ENCODE measurements at places on chromosomes 5 and 9.

DNA sequence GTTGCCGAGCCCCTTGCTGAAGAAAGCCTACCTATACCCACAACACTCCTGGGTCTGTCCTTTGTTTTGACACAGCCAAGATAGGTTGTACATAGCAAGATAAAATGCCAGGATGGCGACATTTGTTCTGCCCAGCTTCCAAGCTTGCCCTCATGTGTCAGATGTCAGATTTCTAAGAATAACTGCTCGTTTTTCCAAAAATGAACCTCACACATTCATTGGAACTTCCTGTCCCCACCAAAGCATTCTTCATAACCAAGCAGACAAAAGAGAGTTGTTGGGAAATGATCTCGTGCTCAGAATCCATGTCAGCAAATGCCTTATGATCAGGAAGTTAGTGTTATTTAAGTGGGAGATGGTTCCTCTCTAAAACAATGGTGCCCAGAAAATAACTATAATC lies 210.1 kb downstream of the ZNF608 start:
- no peak for DNase-seq

DNA sequence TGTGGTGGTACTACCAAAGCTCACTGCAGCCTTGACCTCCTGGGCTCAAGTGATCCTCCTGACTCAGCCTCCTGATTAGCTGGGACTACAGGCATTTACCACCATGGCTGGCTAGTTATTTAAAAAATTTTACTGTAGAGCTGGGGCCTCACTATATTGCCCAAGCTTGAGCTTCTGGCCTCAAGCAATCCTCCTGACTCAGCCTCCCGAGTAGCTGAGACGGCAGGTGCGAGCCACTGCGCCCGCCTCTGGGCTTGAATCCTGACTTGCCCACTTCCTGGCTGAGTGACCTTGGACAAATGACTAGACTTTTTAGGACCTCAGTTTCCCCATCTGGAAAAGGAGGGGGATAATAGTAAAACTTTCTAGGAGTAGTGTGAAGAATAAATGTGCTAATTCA lies 32.1 kb downstream of the NCS1 start:
- DNase-seq = no peak

DNA sequence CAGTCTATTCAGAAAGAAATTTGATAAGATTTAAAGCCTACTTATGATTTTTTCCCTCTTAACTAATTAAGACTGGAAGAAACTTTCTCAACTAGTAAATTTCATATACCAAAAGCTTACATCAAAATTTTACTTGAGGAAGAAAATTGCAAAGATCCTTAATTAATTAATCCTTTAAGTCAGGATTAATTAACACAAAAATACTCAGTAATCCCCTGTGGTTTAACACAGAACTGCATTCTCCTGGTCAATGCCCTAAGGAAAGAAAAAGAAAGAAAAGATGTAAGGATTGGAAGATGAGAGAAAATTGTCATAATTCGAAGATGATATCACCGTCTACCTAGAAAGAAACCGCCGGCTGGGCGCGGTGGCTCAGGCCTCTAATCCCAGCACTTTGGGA lies 17.3 kb upstream of the RUFY1 start:
- DNase-seq = no peak

DNA sequence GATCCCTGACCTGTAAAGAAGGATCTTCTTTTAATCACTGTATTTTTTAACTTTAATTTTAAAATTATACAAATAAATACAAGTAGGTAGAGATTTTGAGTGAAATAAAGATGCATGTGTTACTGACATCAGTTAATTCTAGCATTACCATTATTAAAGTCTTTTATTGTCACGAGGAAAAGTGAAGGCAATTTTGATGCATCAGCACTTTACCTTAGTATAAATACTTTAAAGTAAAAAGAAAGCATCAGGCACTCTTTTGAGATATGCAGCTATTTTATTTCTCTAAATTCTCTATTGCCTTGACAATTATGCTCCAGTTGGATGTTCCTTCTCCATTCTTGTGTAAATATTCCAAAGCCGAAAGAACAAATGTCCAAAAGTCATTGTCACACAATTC lies 4.6 kb downstream of the HTR1A start:
- DNase-seq = no peak

DNA sequence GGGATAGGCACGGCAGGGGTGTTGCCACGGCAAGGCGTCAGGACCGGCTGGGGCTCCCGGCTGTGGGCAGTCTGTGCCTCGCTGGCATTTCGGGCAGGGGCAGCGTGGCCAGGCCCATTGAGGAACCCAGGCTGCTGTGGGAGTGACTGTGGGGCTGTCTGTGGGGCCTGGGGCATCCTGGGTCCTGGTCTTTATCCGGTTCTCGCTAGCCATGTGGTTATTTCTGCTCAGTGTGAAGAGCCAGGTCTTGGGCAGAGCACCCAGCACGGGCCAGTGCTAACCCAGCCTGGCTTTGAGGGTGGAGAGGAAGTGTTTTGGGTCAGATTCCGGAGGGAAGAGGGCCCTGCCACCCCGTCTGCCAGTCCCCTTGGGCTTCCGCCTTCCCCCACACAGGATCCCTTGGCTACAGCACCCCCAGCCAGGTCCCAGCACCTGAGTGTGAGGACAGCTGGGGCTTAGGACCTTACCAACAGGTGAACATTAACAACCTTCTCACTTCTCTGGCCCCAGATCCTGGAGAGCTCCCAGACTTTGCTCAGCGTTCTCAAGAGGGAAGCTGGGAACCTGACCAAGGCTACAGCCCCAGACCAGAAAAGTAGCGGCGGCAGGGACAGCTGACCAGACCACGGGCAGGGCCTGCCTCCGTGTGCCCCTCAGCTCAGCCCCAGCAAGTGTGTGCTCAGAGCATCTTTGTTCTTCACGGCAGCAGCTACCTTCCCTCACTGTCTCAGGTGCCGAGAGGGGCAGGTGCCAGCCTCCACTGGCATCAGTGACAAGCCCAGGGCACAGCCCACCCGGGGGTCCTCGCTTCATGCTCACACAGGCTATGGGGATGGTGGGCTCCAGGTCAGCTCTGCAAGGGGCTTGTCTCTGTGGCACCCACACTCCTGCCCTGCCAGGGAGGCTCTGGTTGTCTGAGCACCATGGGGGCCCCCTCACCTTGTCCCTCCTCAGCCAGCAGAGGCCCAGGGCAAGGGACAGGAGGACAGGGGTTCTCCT lies 1.1 kb downstream of the SSNA1 start:
- no peak for DNase-seq

- DNase-seq = no peak
These were observed 151.8 kb upstream of the MSX2 start for GRCh38 chr5:174572591-174572990.

DNA sequence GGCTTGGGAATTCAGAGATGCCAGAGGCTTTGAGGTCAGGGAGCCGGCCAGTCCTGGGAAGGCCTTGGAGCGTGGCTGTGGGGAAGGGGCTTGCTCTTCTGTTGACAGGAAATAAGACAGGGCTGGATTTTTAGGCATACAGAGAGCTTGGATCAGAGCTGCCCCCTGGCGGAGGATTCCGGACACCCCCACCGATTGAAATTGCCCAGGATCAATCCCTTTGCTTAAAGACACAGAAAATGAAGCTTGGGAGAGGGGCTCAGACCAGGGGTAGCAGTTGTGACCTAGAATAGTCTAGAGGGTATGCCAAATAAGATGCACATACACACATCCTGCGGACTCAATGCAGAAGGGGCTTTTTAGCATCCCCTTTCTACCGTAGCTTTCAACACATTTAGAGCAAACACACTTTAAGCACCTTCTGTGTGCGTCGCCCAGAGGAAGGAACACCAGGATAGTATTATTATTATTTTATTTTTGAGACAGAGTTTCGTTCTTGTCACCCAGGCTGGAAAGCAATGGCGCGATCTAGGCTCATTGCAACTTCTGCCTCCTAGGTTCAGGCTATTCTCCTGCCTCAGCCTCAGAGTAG lies 1.7 kb upstream of the NTMT1 start:
- DNase-seq = no peak

GRCh38 chr5:115785381-115786065 lies 30.9 kb downstream of the CDO1 start:
- no peak for DNase-seq

DNA sequence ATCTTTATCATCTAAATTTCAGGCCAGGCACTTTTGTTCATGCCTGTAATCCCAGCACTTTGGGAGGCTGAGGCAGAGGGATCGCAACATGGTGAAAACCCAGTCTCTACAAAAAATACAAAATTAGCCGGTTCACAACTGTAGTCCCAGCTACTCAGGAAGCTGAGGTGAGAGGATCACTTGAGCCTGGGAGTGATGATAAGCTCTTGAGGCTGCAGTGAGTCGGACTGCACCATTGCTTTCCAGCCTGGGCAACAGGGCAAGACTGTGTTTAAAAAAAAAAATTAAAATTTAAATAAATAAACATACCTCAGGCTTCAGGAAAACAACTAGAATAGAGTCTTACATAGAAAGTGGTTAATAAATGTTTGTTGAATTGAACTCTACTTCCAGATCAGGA lies 147.4 kb downstream of the AGTPBP1 start:
- DNase-seq = no peak

DNA sequence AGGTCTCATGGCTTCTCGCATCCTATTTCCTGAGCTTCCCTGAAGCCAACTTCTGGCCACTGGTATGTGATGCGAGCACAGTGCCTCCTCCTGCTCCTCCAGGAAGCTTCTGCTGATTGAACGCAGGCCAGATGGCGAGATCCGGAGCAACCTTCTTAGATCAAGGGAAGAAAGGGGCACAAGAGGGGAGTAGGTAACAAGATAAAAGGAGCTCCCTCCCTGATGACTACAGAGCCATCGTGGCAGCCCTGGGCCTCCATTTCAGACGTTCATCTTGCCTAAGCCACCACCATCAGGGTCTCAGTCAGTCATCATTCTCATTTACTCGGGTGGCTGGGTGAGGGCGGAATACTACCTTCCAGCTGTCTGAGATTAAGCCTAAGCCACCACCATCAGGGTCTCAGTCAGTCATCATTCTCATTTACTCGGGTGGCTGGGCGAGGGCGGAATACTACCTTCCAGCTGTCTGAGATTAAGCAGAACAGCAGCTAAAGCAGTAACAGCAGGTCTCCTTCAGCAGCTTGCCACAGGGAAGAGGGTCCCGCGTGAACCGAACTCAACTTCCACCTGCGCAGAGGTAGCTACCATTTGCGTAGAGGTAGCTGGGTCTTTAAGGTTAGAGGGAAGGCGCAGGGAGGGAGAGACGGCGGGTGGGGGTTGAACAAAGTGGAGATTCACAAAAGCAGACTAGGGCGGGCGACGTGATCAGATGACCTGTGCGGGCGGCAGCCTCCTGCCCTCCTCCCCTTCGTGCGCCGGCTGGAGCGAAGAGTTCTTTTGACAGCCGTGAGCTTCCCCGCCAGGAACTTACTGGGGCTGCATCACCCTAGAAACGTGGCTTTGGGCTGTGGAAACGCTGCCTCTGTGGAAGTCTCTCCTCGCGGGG lies 27.9 kb upstream of the MGAT1 start:
- no peak for DNase-seq

Data from DMS153 (cell line).